MV-4-11 (cell line): ENCODE measurements at places on chromosomes 5 and 9.

DNA sequence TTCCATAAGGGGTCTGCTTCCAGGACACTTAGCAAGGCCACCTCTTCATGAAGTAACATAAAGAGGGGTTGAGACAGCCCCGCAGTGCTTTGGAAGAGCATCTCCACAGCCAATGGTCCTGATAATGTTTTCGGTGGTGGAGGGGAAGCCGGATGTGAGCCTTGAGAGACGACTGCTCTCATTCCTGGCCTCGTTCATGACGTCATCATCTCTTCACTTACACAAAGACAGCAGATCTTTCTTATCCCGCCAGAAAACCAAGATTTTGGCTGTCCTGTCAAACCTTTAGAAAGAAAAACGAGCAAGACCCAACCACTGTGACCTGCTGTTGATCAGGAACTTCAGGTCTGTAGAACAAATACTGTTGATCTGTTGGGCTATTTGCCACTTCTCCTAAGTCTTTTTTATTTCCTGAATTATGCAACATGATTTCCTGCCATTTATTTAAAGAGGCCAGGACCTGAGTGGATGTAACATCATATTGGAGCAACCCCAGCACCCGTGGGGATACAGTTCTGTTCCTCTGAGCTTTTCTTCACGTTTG lies 89.0 kb upstream of the IRX2 start:
- peak; percentile 46 for DNase-seq

DNA sequence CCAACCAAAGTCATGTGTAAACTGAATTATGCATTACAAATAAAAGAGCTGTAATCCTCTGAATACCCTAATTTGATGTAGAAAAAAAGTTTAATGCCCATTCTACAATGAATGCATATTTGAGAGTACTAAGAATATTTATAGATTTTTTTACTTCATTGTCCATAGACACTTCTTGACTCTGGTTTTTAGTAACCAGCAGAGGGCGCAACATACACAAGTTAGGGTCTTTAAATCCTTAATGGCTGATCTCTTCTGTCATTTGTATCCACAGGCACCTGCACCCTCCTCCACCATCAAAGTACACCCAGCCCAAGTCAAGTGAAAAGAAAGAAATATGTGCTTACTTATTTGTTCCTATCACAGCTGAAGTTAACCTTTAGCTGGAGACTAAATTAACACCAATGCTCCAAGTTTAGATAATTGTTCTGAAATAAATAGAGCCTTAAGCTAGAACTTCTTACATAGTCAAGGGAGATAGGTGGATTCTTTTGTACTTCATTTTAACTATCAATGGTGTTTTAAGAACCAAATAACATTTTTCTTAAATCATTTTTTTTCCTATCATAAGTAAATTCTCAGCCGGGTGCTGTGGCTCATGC lies 524.2 kb upstream of the DAB2 start:
- DNase-seq: peak; percentile 67

GRCh38 chr5:178349075-178349511 lies 116.5 kb upstream of the PHYKPL start:
- DNase-seq: no peak

DNA sequence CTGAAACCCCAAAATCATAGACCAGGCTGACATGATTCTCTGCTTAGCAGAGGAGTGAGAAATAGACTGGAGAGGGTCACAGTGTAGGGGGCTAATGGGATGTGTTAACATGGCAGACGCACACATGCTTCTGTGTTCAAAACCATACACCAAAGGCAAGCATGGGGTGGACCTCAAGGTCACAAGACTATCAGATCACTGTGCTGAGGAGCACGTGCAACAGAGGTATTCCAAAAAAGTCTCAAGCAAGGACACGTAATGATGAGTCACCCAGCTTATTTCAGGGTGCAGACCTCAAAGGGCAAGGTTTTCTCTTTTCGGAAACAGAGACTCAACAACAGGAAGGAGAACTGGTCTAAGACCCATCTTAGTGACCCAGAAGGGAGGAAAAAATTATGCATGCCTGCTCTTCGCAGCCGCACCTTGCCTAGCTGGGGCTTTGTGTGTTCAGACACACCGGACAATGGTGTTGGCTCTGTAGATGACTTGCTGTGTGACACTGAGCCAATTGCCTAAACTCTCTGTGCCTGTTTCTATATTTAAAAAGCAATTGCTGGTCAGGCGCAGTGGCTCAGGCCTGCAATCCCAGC lies 20.3 kb downstream of the WHRN start:
- DNase-seq: peak; percentile 92

DNA sequence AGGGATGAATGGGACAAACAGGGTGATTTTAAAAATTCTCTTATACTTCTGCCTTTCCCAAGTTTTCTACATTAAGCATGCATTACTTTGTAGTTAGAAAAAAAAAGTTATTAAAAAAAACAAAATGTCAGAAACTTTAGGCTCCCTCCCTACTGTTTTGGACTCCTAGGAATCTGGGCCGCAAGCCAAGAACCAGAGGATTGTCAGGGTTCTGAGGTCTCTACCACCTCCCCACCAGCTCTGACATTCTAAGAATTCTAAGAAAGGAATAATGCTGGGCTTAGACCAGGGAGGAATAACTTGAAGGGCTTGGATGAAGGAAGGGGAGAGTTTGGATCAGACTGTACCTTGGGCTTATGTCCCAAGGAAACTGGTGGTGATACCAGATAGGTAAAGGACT lies 1.1 kb upstream of the ARHGEF39 start:
- DNase-seq: no peak

DNA sequence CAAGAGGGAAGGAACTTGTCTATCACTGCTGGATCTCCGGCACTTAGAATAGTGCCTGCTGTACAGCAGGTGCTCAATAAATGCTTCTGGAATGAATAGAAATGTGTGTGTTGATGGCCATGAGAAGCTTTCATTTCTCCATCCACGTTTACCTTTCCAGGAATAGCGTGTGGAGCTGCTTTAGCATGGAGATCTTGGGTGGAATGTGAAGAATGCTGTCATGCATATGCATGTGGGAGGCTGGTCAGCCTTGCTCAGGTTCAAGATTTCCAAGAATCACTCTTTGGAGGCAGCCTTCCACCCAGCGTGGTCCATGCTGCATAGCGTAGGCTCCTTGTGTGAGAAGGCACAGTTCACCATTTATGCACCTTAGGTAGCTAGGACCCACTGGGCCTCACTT lies 19.2 kb downstream of the COL15A1 start:
- no peak for DNase-seq

DNA sequence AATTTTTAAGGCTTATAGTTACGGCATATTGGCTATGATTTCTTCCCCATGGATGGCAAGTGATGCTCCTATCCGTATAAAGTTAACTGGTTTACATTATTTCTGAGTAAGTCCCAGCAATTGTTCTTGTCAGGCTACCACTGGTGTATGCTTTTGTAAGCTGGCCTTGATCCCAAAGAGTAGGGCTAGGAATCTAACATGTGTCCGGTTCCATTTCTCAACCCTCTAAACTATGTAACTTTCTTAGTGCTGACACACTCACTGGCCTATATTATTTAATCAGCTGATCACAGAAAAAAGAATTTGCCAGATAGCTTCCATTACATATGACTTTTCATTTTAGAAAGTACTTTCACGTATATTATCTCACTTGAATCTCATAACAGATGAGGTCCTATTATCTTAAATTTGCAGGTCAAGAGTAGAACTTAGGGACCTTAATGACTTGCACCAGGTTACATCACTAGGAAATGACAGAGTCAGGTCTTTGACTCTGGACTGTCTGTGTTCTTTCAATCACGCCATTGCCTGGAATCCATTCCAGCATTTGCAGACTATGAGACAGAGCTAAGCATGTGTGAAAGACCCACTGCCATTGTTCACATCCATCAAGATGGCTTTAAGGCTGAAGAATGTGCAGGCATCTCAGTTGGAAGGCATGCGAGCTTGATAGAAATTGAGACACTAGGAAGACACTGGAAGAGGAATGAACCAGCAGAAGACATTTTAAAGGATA lies 362.9 kb downstream of the ARRDC3 start:
- DNase-seq: no peak

- no peak for DNase-seq
These were observed 131.8 kb upstream of the FBN2 start for GRCh38 chr5:128669803-128670202.

DNA sequence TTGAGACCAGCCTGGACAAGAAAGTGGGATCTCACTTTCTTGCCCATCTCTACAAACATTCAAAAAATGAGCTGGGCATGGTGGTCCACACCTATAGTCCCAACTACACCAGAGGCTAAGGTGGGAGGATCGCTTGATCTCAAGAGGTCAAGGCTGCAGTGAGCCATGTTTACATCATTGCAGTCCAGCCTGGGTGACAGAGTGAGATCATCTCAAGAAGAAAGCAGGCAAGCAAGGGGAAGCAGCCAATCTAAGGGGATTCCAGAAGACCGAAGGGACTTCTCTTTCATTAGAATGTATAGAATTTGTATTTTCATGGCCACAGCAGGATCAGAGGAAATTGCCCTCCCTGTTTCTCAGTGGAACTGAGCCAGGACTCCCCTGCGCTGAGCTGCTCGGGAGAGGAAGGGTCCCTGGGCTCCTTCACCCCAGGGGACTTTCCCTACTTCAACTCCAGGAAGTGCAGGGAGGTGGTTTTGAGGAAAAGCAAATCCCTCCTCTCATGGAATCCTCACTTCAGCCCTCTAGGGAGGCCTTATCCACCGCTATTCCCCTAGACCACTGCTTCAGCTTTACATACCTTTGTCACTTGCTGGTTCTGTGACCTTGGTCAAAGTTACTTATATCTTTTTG lies 12.1 kb downstream of the WWC1 start:
- no peak for DNase-seq

DNA sequence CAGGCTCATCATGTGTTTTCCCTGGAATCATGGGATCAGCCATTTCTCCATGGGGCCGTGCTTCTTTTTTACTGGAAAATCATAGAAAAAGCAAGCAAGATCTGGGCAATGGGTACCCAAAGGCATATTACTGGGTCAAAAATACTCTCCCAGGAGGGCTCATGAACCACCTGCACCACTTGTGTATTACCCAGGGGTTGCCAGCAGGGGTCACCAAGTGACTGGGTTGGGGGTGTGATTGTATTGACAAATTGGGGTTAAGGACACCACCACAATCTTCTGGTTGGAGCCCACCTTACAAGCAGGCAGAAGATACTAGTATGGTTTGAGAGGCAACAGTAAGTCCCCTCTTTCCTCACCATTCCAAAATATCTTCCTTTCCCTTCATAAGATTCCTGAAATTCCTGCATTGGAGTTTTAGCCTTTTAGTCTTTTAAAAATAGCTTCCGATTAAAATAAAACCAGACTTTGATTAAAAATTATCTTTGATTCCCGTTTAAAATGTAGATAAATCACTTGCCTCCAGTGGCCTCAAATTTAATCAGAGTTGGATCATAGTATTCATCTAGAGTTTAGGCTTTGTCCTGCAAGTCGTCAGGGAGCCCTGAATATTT lies 603.3 kb downstream of the KIF4B start:
- peak; percentile 2 for DNase-seq

- no peak for DNase-seq
These were observed 164.8 kb downstream of the DEPDC1B start for GRCh38 chr5:60535198-60535597.

- DNase-seq: no peak
These were observed 9.6 kb downstream of the PALM2AKAP2 start for GRCh38 chr9:109789556-109789955.

GRCh38 chr9:130713286-130713960 lies 19.8 kb downstream of the EXOSC2 start:
- DNase-seq: no peak

- no peak for DNase-seq
These were observed 88.9 kb downstream of the AMBP start for GRCh38 chr9:113989017-113989713.

DNA sequence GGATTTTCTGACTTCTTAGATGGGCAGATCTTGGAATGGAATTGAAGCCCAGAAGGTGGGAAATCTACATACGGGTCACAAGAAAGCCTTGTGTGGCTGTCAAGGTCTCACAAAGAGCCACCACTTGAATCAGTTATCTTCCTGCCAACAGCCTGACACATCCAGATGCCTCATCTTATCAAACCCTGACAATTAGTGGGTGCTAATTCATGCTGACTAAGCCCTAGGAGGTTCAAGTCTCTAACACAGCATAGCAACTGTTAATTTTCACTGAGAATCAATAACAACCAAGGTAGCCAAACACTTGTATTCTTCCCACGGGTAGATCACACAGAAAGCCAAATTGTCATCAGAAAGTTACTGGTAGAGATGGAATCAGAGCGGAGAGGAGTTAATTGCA lies 222.2 kb downstream of the TMEM167A start:
- no peak for DNase-seq

DNA sequence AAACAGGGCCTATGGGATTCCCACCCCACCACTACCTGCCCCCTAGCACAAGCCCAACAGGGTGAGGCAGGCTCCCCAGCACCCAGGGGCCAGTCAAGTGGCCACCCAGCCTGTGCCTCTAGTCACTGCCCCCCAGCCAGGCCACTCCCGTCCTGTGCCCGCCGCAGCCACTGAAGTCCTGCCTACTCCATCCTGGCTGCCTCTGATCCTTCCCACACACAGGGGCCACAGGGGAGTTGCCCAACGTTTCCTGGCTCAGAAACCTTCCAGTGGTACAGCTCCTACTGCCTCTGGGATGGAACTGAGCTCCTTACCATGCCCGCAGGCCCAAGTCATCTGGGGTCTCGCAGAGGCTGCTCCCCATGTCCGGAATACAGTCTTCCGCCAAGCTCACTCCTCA lies 70.2 kb upstream of the STXBP1 start:
- no peak for DNase-seq

DNA sequence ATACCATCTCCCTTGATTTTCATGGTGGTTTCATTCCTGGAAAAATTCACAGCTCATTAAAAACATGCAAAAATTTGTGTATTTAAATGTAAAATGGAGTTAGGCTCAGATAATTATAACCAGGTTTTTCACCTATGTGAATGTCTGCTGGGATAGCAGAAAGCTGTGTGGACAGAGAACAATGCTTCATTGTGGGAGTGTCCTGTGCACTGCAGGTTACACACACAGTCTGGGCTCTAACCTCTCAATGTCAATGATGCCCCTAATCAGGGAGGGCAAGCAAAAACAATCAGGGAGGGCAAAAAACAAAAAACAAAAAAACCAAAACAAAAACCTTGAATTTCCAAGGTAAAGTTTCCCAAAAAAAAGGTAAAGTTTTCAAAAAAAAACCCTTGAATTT lies 158.9 kb upstream of the KLF9 start:
- no peak for DNase-seq

- no peak for DNase-seq
These were observed 447.9 kb upstream of the SGCD start for GRCh38 chr5:155878991-155879575.

DNA sequence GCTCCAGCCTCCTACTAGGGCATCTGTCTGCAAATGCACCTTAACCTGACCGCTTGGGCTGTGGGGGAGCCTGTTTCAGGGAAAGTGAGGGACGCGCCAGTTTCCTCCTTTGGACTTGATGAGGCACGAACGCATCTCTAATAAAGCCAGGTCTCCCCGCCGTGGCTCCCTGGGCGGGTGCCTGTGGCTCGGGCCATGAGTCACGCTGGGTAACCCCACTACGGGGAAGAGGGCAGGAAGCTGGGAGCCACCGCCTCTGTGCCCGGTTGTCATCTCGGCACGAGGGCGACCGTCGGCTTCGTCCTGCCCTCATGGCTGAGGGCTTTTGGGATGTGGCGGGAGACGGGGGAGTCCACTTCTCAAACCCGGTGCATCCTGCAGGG lies 12.1 kb downstream of the NOTCH1 start:
- DNase-seq: peak; percentile 70
